CD4-positive, CD25-positive, alpha-beta regulatory T cell (primary cell): ENCODE measurements at places on chromosomes 12 and 14. TPM values are rescaled to one million over a fixed set of nuclear protein-coding genes. Genes with fewer than 3 reads are reported as not detected.

- DNase-seq: no peak
- H3K36me3 ChIP-seq: no peaks in the 10 kb centered on the region
- H3K27ac ChIP-seq: no peak overlapping the region
- no peak overlapping the region for H3K4me3 ChIP-seq
- H3K4me1 ChIP-seq: no peaks in the 10 kb centered on the region
Measured at GRCh38 chr14:72850360-72850759, 43.5 kb downstream of the DPF3 start.

GRCh38 chr14:66508547-66508845 is 549 bp downstream of the GPHN start:
- H3K27me3 ChIP-seq: peaks cover 2% of the 10 kb centered on the region
- peak overlapping the region; percentile 84 for H3K4me3 ChIP-seq
- H3K4me1 ChIP-seq: peaks cover 25% of the 10 kb centered on the region
- peak overlapping the region; percentile 75 for H3K27ac ChIP-seq
- no peaks in the 10 kb centered on the region for H3K36me3 ChIP-seq
- no peak for DNase-seq

GRCh38 chr12:108788911-108789310 is 57.6 kb upstream of the CORO1C start:
- H3K36me3 ChIP-seq: peaks cover 29% of the 10 kb centered on the region
- no peak overlapping the region for H3K4me3 ChIP-seq
- DNase-seq: no peak
- no peaks in the 10 kb centered on the region for H3K4me1 ChIP-seq
- H3K27ac ChIP-seq: no peak overlapping the region

GRCh38 chr12:77916276-77916675 is 85.6 kb downstream of the NAV3 start:
- no peaks in the 10 kb centered on the region for H3K36me3 ChIP-seq
- no peak overlapping the region for H3K27ac ChIP-seq
- no peaks in the 10 kb centered on the region for H3K27me3 ChIP-seq
- H3K4me3 ChIP-seq: no peak overlapping the region
- H3K4me1 ChIP-seq: no peaks in the 10 kb centered on the region
- no peak for DNase-seq

PRKD1 gene
- polyA plus RNA-seq: not detected

NRIP2 gene
- 1.2 TPM for polyA plus RNA-seq

LRFN5 gene
- polyA plus RNA-seq: not detected

TMEM179 gene
- not detected for polyA plus RNA-seq
